M059J (cell line): ENCODE measurements at places on chromosomes 12 and 14.
A peak's percentile ranks its signal among the peaks of the same experiment; 100 is the strongest.

- DNase-seq, result peak; percentile 3
Measured at GRCh38 chr12:125890971-125891370, 825.7 kb downstream of the AACS start.

GRCh38 chr12:122203301-122204166 is at the start of gene B3GNT4:
B3GNT4 (plus strand) TSS chr12:122203709; CDS start chr12:122204619, 910 bp downstream.
- DNase-seq, result peak; percentile 46

- no peak for DNase-seq
Measured at GRCh38 chr12:121925358-121925695, 6.9 kb downstream of the CFAP251 start.

DNA sequence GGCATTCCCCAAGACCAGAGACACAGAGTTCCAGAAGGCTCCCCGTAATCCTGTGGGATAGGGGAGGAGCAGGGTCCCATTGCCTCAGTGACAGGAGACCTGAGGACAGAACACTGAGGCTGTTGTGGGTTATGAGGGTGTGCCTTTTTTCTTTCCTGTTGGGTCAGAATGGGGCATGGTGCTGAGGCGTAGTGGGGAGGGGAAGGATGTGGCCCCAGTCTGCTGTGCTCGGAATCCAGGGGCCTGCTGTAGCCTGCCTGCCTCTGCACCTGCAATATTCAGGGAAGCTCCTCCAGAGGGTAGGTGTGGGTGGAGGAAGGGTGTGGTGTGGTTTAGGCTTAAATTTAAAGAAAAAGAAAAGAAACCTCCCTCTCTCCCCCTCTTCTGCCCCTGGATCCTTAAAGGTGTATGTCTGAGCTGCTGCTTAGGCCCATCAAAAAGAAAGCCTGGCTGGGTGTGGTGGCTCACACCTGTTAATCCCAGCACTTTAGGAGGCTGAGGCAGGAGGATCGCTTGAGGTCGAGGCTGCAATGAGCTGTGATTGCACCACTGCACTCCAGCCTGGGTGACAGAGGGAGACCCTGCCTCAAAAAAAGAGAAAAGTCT is 18.7 kb downstream of the PLEKHG3 start:
- DNase-seq, result no peak

- peak; percentile 11 for DNase-seq
Measured at GRCh38 chr12:5503774-5504173, 71.9 kb downstream of the NTF3 start.

GRCh38 chr12:88733008-88733407 is 152.7 kb upstream of the KITLG start:
- no peak for DNase-seq

DNA sequence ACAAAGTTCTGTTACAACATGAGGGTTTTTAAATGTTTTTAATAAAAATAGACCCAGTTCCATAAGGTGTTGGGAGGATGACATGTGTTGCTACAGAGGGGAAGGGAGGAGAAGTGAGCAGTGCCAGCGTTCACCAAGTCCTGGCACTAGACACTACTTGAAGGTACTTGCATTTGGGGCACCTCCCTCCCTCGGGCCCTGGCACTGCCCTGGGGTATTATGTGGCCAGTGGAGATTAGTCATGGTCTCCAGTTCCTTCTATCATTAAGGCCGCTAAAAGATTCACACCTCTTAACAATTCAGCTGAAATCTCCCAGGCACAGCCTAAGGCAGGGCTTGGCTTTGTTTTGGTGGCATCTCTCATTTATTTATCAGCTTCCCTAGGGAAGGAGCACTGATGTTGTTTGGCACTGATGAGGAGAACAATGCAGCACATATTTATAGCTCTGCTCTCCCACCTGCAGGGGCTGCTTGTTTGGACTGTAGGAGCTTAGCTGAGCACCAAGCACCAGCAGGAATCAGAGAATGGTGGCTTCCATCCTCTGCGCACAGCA is 155.5 kb upstream of the NTF3 start:
- peak; percentile 50 for DNase-seq

DNA sequence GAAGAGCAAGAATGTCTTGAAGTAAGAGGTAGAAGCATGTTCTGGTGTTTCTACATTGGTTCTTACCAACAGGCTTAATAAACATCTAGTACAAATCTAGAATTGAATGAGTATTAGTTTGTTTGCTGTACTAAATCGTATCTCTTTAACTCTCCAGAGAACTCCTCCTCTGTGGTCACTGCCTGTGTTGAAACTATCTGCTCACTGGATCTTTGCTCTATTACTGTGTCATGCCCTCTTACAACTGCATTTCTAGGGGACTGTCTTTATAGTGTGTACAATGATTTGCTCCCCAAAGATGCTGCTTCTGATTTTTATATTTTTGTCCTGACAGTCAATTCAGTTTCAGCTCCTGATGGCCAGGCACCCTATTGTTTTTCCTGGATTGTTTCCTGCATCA is 50.1 kb upstream of the E2F7 start:
- DNase-seq, result peak; percentile 56

DNA sequence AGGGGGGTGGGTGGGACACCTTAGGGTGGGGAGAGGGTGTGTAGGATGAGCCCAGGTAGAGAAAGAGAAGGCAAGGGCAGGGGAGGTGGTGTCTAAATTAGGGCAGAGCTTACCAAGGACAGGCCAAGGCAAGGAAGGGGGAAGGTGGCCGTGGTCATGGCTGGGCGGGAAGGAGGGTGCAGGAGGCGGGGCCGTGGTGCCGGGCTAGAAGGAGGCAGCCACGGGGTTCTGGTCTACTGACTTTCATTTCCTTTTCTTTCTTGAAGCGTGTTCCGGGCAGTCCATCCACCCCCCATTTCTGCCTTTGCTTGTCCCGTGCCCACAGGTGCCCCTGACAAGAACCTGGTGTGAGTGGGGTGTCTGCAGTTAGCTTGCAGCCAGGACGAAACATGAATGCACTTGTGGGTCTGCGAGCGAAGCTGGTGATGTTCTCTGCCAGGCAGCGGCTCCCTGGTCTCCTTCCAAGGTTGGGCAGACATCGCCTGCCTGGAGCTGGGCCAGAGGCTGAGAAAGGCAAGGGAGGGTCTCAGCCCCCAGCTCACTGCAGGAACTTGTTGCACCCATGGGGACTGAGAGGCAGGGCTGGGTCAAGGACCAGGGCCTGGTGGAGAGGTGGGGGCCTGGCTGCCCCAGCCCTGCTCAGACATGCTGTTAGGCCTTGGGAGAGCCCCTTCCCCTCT is 58.2 kb downstream of the KIF26A start:
- no peak for DNase-seq

DNA sequence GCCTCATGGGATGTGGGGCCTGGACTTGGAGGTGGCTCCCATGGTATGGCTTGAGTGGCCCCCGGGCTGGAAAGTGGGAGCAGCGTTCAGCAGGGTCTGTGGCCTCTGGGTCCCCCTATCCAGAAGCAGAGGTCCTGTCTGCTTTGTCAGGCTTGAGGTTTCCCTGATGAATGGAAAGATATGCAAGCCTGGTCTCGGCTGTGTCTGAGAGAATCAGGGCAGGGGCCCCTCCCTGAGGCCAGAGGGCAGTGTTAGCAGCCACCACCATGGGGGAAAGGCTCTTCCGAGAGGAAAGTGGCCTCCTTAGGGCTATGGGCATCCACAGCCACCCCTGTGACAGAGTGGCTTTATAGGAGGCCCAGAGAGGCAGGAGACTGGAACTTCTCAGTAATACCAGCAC is 128.2 kb downstream of the VRK1 start:
- DNase-seq, result no peak

GRCh38 chr12:6321905-6322304 is 11.4 kb downstream of the PLEKHG6 start:
- no peak for DNase-seq

DNA sequence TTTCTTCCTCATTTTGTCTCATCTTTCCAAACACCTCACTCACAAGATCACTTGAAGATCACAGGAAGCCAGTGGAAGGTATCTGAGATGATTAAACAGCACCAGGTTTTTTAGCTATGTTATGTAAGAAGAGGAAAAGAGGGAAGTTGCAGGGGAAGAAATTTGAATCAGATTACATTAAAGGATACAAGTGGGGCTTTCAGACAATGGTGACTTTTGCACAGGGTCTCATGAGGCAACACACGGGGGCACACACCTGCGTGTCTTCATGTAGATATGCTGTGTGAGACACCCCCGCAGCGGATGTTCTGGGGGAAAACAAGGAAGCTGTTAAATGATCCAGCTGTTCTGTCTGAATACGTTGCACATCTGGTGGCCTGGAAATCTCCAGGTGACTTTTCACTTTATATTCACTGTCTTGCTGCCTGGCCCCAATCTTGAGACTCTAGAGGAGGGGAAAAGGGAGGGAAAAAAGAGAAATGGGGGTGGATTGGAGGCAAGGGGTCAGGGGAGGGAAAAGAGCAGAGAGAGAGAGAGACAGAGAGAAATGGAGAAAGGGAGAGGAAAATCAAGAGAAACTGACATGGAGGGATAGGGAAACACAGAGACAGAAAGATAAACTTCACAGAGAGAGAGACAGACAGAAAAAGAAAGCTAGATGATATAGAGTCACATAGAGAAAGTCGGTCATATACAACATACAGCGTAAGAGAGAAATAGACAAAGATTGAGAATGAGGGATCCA is 36.3 kb upstream of the PPP1CC start:
- DNase-seq, result no peak

DNA sequence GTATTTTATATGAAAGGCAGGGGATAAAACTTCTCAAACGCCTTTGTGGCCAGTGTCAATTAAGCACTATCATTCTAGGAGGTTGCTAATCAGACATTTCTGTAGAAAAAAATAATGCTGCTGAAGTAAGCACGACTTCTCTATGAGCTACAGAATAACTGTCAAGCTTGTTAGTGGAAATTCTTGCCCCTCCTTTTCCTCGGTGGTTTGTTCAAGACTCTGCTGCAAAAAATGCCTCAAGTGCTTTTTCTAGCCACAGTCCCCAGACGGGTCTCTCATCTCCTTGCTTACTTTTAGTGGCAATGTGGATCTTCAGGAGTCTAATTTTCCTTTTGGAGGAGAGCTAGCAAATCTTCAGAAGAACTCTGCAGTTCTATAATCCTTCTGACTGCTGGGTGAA is 452.0 kb downstream of the FUT8 start:
- no peak for DNase-seq

DNA sequence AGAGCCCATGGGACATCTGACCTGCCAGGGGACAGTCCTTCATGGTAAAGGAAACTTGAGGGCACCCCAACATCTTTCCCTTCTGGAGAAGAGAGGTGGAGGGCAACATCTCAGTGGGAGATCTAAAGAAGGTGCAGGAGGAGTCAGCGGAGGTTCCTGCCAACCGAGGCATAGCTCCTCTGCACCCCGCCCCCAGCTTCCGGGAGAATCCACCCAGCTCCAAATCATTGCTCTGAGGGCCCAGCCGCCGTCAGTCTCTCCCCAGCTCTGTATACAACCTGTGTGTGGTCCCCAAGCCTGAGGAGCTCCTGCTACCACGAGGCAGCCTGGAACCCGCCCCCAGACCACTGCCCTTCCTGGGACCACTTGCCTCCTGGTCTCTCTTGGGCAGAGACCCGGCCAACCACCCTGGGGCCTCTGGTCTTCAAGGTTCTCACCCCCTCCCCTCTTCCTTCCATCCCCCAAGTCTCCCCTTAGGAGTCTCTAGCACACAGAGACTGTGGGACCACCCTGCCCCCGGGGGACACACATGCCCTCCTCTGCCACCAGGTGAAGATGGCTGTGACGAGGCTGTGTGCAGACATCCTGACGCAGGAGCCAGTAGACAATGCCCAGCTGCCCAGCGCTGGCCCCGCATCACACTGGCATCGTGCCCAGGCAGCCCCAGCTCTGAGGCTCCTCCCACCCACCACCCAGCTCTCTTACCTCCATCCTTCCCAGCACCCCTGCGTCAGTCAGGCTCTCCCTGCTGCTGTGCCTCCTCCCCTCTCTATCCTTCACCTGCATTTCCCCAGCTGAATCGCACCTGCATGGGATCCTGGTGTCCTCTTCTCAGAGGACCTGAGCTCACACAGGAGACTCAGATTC is 13.0 kb upstream of the NUDT14 start:
- peak; percentile 37 for DNase-seq

DNA sequence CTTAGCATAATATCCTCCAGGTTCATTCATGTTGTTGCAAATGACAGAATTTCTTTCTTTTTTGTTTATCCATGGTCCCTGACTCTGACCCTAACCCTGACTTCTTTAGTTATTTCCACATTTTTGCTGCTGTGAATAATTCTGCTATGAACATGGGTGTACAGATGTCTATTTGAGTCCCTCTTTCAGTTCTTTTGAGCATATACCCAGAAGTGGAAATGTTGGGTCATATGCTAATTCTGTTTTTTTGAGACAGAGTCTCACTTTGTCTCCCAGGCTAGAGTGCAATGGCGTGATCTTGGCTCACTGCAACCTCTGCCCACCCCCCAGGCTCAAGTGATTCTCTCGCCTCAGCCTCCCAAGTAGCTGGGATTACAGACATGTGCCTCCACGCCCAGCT is 33.1 kb downstream of the KNTC1 start:
- no peak for DNase-seq

GRCh38 chr14:32049361-32050088 is 27.6 kb upstream of the ARHGAP5 start:
- peak; percentile 46 for DNase-seq

DNA sequence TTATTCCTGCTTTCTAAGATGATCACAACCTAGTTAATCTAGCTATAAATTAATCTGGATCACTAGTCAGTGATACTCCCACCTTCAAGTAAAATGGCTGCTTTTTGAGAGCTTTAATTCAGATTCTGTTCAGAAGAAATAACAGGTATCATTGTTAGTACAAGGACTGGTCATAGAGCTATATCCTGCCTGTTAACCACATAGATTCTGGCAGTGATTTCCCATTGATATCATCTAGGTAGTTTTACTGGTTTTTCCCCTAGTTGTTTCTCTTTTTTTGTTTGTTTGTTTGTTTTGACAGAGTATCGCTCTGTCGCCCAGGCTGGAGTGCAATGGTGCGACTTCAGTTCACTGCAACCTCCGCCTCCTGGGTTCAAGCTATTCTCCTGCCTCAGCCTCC is 39.0 kb upstream of the HIF1A start:
- DNase-seq, result peak; percentile 19

DNA sequence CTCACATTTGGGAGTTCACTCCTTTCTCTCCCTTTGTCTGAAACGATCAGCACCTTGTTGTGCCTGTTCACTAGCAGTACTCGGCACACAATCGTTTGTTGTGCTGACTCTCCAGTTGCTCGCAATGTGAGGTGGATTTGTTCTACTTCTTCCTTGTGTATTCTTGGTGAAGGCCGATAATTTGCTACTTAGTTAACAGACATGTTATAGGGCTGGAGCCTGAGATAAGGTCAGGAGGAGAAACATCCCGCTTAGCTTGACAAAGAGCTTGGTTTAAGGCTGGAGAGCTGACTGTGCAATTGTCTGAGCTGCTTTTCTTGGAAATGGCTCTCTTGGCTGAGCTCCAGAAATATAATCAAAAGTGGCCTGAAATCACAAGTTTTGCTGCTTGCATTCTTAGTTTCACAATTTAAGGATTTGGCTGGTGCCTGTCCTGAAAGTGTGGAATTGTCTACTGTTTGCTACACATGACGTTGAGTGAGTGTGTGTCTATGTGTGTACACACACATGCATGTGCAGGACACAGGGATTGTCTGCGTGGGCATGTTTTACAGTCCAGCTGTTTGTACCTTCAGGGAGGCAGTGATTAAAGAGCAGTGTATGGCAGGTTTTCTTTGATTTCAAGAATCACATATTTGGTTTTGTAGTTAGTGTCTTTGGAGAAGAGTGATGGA is 77.7 kb downstream of the ARF6 start:
- DNase-seq, result no peak
